ENCODE measurements at places on chromosomes 4 and X.
A peak's percentile ranks its signal among the peaks of the same experiment; 100 is the strongest.

GRCh38 chr4:38491854-38492478 lies 172.0 kb upstream of the KLF3 start:
- no peak for DNase-seq

DNA sequence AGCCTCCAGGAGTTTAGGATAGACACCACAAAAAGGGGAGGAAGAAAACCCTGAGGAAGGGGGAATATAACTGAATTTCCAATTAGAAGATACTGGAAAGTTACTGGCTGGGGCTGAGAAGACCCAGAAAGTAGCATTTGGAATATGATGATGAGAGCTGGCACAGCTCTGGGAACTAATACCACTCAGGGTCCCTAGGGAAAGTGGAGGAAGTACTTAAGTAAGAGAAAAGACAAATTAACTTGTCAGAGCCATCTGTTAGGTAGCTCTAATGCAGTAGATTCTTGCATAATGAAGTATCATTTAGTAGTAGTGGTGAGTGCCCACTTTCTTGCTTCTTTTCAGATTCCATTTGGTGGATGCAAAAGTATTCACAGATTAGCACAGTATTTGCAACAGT lies 90.8 kb upstream of the TSPAN5 start:
- DNase-seq = no peak

DNA sequence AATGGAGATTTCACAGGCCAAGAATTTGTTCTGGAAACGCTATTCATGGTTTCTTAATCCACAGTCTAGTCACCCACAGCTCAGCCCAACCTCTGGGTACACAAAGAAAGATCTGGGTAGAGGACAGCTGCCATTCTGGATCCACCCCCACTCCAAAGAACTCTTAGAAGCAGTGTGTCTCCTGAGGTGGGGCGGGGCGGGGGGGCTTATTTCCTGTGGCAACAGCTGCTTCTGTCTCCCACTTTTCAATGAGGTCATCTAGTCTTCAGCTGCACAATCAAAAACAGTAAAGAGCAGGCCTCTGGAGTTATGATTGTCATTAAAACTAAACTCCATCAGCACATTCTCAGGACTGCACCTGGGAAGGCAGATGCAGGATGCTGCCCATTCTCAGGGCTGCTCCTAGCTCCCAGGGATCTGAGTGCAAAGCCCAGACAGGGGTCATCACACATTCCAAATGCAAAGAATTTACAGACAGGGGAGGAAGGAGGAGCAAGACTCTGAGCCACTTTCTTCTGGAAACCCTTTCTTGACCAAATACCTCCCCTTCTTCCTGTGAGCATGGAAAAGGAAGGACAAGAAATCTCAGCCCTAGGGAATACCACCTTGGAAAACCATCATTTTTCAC lies 207.3 kb downstream of the HS6ST2 start:
- no peak for DNase-seq

DNA sequence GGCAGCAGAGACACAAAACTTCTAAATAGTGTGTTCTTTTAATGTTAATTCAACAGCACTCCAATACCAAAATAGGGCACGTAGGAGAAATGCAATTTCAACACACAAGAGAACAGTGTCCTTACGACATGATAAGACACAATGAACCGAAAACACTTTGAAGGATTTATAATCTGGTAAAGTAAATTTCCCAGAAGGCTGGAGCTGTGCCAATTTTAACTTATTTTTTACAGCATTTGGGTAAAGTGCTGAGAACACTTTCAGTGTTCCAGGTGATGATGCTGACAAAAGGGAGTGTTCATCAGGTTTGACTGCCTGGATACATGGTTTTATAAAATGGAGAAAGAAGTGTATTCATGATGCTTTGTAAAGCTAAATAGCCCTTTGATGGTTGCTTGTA lies 76.5 kb downstream of the MAPK10 start:
- DNase-seq = no peak

DNA sequence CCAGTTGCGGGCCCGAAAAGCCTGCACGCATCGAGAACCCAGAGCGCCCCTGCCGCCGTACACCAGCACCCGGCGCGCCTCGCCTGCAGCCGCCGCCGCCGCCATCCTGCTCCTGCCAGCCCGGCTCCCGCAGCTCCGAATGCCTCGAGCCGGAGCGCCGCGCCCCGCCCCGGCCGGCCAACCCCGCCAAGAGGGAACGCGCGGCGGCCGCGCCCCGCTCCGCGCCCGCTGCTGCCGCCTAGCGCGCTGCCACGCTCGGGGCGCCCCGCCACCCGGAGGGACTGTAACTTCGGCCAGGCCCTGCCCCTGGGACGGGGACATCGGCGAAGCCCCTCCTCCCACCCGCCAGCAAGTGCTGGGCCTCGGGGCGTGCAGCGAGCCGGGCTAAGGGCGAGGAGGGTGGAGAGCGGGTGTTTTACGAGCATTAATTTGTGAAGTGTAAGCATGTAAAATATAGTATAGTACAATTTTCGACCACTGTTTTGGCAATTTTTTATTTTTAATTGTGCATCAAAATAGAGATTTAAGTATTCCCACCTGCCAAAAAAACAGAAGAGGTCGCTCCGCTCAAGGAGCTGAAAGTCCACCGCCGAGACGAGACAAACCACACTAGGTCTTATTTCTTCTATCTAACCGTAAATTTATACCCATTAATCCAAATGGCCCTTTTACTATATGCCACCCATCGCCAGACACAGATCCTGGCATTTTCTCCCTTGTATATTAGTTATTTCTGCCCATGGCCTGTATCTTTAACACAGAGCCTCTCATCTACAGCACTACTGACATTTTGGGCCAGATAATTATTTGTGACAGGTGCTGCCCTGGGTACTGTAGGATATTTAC lies at the start of gene QDPR:
QDPR (minus strand) TSS at position 141 of the 846 bp plus-strand sequence; CDS start at position 105, 36 bp downstream.
- peak; percentile 76 for DNase-seq

DNA sequence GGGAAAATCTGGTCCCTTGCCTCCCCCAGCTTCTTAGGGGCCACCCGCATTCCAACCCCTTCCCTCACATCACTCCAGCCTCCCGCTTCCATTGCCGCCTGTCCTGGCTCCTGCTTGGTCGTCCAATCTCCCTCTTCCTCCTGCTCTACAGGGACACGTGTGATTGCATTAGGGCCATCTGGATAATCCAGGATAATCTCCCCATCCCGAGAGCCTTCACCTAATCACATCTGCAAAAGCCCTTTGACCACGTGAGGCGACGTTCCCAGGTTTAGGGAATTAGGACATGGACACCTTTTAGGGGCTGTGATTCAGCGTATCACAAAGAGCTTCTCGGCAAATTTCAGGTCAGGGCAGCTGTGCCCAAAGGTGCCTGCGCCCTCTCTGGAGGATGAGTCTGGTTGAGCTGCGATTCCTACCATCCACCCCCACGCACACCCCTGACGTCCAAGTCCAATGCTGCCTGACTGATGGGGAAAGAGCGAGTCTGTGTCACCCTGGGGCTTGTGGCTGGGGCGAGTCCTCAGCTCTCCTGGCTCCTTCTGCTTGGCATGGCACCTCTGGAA lies 104.6 kb downstream of the PSAPL1 start:
- DNase-seq = no peak

GRCh38 chr4:119646347-119647071 lies 17.9 kb upstream of the PDE5A start:
- DNase-seq = no peak

DNA sequence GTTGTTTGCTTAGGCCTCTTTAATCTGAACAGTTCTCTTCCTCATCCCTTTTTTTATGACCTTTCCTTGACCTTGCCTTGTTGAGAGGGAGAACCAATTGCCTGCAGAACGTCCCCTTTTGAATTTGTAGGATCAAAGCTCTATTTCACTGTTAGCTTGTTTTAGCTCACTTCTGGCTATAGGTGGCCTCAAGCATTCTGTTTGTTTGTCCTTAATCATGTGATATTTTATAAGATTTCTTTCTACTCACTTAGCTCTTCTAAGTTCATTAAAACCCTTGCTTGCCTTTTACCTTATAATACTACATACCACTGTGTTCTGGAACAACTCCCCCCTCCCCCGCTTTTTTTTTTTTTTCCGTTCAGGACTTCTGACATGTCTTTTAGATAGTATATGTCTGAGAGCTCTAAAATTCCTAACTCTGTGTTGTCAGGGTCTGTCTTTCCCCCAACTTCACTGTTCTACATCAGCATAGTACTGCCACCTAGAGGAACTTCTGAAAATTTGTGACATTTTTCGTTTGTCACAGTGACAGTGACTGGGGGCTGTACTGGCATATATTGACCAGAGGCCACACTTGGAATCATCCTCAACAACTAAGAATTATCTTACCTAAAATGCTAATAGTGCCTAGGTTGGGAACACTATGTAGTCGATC lies 128.5 kb downstream of the LARP7 start:
- DNase-seq = no peak

- DNase-seq = no peak
Observed at GRCh38 chrX:151973851-151974335, 583 bp downstream of the GABRE start.
